ENCODE measurements at places on chromosomes 6 and 20.

DNA sequence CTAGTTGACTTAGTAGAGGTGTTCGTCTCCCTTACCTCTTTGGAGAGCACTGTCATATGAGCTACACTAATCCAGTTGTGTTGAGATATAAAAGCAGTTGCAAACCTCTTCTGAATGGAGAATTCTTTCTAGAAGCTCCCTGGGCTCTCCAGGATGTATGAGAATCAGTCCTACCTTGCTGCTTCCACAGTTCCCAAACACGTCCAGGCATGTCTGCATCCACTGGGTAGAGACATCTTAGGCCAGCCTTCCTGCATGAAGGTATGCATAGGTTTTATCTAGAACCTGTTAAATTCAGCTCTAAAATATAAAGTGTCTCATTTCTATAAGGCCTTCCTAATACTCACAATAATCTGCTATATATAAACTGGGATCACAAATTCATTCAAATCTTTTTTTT is 297.7 kb downstream of the CDC5L start:
- no peak for DNase-seq

DNA sequence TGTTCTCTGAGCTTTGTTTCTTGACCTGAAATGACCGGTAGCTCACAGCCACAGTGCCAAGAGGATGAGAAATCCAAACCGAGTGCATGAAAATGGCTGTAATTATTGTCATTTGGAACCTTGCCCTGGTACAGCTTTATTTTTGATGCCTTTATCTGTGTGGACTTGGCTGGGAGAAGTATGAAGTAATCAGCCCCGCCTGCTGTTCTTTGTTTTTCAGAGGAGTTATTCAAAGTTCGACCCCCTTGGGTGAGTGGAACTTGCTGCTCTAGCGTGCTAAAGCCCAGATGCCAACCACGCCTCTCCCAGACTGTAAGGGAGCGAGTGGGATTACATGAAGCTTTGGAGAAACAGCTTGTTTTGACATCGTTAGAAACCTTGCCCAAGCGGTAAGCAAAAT is 48.3 kb downstream of the ECT2L start:
- no peak for DNase-seq

GRCh38 chr6:111995404-111995803 is 58.5 kb upstream of the CCN6 start:
- DNase-seq = no peak

GRCh38 chr20:48720256-48720985 is 107.4 kb downstream of the PREX1 start:
- no peak for DNase-seq

GRCh38 chr20:55375920-55376319 is 629.4 kb downstream of the CBLN4 start:
- DNase-seq = no peak

- DNase-seq = no peak
Observed at GRCh38 chr6:109296971-109297372, 85.3 kb downstream of the CD164 start.

DNA sequence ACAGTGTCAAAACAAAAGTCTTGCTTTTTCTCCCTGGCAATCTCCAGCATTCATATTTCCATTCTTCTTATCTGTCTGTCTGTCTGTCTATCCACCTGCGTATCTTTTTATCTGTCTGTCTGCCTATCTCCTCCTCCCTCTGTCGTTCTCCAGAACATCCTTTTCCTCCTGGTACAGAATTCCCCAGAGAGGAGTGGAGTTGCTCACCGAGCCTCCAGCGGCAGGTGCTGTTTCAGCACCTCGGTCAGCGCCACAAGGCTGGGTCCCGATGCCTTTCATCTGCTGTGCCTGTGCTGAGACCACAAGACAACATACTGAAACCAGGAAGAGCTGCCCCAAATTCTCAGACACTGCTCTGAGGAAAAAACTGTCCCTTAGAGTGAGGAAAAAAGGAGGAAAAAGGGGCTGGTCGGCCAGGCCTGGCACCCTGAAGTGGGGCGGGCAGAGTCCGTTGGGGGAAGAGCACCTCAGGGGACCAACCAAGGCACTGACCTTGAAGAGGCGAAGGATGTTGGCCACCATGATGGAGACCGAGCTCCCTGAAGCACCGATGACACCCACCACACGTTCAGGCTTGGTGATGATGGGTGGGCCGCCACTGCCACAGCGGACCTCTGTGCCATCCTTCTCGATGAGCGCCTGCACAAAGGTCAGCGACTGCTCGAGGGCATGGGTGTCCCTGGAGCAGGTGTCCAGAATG is 13.3 kb downstream of the GRM4 start:
- DNase-seq = no peak

DNA sequence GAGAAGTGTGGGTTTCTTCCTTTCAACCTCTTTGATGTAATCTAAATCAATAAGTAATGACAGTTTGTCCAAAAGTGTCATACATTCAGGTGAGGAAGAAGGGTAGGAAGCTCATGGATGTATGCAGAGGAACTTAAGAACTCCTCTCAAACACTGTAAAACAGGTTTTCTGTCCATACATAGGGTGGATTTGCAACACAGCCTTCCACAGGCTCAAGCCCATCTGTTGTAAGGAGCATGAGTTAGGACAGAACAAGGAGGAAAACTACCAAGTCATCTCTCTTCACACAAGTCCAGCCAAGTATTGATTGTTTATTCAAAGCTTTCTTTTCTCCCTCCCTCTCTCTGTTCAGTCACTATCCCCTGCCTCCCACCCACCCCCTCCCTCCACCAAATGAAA is 49.0 kb upstream of the CDYL start:
- no peak for DNase-seq

GRCh38 chr6:111958534-111958933 is 85.3 kb upstream of the FYN start:
- DNase-seq = no peak

DNA sequence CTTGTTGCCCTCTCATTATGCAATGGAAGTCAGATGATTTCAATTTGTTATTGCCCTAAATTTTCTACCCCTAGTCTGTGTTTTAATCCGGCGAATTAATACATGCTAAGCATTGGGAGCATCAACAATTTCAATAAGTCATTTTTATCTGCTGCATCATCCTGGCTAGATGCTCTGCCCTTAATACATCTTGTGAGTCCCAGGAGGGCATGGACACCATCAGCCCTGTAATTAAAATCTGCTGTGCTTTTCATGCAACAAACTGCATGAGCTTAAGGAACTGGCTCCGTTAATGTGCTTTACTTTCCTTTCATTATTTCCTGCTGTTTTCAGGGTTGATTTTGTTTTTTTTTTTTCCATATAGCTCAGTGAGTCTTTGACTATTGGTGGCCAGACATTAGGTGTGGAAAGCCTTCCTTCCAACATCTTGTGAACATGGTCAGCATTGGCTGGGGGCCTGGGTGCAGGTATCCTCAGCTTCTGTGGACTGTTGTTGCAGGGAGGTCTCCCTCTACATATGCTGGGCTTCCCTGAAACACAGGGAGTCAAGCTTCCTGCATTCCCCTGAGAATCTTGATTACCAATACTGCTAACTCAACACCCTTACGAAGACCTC is 8.5 kb upstream of the PBOV1 start:
- DNase-seq = peak; percentile 89

DNA sequence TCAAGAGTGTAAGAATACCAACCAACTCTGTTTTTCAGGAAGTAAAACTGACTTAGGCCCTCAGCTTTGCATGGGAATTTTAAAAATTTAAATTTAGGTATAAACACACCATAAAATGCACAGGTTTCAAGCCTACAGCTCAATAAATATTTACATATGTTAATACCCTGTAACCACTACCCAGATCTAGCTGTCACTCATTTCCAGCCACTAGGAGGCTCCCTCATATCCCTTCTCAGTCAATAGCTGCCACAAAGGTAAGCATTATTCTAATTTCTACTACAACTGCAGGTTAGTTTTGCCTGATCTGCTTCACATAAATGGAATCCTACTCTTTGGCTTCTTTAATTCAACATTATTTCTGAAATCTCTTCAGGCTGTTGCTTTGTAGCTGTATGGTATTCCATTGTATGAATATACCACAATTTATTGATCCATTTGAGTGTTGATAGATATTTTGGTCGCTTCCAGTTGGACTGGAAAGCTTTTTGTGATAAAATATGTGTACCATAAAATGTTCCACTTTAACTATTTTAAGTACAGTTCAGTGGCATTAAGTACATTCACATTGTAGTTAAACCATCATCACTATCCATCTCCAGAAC is 32.5 kb upstream of the MEI4 start:
- DNase-seq = no peak

- DNase-seq = no peak
Observed at GRCh38 chr20:51284176-51284575, 258.3 kb downstream of the NFATC2 start.

DNA sequence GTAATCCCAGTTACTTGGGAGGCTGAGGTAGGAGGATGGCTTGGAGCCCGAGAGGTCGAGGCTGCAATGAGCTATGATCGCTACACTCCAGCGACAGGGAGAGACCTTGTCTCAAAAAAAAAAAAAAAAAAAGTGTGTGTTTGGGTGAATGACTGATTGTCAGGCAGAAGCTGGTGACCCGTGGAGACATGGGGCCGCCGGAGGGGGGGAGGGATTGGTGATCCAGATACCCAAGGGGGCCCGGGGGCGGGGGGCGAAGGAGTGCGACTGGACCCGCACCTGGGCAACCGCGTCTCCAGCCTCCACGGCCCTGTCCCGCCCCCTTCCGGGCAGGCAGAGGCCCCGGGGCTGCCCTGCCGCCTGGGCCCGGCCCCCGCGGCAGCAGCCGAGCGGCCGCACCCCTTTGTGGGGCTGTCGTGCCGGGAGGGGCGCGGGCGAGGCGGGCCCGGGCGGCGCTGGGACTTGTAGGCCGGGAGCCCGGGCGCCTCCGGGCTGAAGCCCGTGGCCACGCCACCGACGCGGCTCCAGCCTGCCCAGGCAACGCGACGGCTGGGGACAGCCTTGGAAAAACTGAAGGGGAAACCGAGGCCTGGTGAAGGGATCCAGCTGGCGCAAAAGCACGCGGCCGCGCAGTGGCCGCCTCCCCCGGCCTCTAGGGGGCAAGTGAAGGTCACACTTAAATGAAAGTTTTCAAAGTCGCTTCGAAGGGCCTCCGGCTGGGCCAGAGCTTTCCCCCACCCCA is 2.1 kb upstream of the RBM38 start:
- no peak for DNase-seq

- no peak for DNase-seq
Observed at GRCh38 chr20:9128568-9128967, 59.7 kb downstream of the PLCB4 start.

DNA sequence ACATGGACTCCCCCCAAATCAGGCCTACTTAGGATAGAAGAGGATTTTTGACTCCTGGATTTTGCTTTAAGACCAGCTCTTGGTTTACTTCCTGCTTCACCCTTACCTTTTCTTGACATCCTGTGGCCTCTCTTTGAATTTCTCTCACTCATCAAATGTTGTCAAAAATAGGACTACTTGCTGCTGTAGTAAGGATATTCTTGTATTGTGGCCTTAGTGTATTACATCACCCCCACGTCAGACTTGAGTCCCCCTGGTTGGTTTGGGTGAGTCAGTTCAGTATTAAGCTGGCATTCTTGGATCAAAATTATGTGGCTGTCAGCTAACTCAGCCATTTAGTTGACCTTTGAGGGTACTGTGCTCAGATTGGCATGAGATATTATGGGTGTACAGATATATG is 1.1 kb downstream of the TPX2 start:
- DNase-seq = peak; percentile 33

GRCh38 chr20:61925555-61926252 is 140.0 kb downstream of the TAF4 start:
- peak; percentile 25 for DNase-seq

- peak; percentile 11 for DNase-seq
Observed at GRCh38 chr20:20368418-20369249, 730 bp downstream of the INSM1 start.

GRCh38 chr6:167044696-167045095 is 45.5 kb downstream of the CEP43 start:
- DNase-seq = no peak

DNA sequence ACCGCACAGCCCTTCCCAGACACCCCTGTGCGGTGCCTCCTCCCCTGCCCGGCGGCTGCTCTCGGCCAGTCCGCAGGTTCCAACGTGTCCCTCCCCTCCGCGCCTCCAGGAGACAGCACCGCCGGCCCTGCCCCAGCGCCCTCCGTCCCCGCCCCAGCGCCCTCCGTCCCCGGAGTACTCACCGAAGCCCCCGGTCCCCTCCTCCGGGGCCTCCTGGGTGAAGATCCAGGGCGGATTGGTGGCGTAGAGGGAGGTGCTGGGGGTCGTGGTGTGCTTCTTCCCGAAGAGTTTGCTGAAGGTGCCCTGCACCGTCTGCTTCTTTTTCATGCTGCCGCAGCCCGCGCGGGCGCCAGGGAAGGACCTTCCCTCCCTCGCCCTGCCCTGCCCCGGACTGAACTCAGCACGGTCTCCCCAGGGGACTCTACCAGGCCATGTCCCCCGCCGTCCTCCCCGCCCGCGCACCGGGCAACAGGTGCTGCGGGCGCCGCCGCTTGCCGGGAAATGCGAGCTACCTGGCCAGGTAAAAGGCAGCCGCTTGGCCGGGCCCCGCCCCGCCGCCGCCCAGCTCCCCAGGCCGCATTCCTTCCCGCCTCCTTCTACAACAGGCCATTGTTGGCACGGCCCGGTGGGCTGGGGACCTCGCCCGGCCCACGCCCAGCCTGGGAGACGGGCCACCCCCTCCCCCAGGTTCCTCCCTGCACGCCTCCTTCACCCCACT is at the start of gene C6orf132:
Gene C6orf132, minus strand, starts transcription at position 503 of the 718 bp plus-strand sequence. Its CDS starts 176 bp downstream, at position 327.
- DNase-seq = peak; percentile 26

DNA sequence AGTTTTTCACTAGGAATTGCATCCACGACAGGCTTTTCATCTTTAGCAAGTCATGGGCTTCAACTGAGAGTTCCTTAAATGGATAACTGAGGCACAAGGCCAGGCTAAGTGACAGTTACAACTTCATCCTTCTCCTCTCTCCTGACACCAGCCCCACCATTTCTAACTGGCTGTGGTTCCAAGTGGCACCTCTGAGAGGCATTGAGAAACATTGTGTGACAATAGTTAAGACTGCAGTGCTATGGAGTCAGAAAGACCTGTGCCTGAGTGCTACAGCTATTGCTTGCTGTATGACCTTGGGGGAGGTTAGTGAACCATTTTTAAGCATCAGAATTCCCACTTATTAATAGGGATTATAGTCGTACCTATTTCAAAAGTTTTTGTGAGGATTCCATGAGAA is 26.2 kb upstream of the MLIP start:
- no peak for DNase-seq

DNA sequence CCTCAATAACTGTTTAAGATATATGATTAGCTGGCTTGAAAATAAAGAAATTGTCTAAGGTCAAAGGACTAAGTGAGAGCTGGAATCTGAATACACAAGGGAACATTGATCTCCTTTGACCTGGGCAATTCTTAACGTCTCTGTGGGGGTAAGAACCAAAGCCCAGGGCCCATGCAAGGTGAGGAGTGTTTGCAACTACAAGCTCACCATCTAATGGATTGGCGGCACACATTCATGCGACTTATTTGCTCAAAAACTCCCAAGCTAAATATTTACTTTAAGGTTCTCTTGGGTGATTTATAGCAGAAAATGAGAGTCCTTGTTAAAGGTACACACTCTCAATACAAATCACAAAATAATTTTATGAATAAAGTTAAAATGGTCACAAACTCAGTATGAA is 392.0 kb upstream of the FLRT3 start:
- no peak for DNase-seq

DNA sequence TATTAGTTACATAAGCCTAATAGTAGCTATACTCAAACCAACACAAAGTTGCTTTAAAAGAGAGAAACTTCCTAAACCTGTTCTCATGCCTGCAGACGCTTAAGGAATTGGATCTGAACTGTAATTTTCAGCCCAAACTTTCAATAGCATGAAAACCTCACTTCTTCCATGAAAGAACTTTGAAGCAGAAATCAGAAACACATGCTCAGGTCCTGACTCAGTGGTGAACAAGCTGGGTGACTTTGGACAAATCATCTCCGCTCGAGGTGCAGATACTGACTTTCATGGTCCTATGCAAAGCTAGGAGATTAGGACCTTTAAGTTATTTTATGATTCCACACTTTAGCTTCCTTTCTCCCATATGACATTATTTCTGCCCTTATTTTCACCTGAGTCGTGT is 36.5 kb downstream of the NOX3 start:
- no peak for DNase-seq
